Panc1 (cell line): ENCODE measurements at places on chromosomes 4 and X.
A peak's percentile ranks its signal among the peaks of the same experiment; 100 is the strongest.

DNA sequence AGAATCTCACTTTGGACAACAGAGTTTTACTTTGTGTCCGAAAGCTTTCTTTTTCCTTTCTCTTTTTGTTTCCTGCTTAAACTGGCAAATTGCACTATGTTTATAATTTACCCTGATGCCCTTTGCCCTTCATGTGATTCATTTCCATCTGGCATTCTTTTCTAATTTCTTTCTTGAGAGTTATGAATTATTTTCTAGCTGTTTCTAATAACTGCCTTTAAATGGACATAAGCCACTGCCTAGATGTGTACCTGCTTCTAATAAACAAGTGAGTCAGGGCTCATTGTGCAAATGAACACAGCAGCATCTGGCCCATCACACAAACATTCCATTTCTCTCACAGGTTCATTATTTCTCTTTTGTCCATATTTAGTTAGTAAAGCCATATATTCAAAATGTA is 242.3 kb upstream of the GPRIN3 start:
- DNase-seq, result no peak

- no peak for DNase-seq
Observed at GRCh38 chrX:104330966-104331365, 76.2 kb upstream of the ESX1 start.

DNA sequence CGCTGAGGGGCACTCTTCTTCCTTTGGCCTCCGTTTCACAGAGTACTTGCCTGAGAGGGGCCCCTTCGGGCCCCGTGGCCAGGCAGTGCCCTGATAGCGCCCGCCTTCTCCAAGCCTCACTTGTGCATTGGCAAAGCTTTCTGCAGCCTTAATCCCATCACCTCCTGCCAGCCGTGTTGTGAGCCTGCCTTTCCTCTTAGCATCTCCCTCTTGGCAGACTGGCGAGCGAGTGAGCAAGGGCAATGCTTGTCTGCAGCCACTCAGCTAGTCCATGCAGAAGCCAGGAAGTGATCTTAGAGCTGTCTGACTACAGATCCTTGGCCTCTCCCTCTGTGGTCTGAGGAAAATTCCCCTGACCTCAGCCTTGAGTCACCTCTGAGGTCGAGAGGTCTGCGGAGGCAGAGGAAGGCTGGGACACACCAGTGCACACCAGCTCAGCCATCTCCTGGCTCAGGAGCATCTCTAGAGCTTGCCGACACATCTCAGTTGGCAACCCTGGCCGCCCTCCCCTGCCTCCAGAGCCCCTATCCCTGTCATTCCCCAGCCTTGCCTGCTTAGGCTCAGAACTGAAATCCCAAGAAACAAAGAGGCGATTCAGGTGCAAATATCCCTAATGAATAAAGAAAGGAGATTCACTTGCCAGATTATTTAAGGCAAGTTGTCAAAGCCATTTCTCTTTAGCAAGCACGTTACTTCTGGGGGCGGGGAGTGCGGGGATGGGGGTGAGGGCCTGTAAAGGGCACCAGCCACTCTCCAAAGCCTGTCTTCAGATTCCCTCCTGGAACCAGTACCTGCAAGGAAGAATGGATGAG is 143.5 kb upstream of the MAMLD1 start:
- peak; percentile 70 for DNase-seq

DNA sequence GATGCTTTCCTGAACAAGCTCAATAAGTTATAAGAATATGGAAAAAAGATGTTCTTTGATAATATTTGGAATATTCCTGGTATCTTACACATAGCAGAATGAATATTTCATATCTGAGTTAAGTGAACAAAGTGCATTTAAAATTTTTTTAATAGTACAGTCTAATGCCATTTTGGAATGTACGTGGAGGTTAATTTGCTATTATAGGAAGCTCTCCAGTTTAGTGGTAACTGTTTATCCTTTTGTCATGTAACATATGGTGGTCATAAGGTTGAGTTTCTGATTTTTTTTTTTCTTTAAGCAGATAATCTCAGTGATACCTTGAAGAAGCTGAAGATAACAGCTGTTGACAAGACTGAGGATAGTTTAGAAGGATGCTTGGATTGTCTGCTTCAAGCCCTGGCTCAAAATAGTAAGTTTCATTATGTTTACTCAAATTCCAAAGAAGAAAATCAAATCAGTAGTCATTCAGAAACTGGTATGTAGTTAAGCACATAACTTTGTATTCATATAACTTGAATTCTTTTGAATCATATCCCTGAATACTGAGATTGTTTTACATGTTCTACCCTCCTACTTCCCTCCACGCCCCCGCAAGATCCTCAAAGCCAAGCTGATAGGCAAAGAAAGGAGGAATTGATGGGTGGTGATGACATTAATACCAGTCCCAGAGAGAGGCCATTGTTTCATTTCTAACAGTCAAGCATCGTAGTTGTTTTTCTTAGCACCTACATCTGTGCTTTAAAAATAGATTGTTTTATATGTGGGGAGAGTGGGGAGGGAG is 32.1 kb downstream of the RAP1GDS1 start:
- DNase-seq, result no peak

DNA sequence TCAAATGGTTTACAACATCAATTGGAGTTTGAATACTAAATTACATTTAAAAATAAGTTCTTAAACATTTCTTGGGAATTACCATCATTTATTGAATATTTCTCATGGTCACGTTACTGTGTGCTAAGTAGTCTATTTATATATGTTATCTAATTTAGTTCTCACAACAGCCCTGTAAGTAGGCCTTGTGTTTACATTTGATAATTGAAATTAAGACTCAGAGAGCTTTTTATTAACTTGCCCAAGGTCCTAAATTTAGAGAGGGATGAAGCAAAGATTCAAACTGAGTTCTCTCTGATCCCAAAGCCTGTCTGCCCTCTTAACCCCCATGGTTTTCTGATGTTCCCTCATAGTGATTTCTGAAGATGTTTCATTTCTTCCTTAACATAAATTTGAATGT is 103.7 kb downstream of the CEP135 start:
- DNase-seq, result no peak

DNA sequence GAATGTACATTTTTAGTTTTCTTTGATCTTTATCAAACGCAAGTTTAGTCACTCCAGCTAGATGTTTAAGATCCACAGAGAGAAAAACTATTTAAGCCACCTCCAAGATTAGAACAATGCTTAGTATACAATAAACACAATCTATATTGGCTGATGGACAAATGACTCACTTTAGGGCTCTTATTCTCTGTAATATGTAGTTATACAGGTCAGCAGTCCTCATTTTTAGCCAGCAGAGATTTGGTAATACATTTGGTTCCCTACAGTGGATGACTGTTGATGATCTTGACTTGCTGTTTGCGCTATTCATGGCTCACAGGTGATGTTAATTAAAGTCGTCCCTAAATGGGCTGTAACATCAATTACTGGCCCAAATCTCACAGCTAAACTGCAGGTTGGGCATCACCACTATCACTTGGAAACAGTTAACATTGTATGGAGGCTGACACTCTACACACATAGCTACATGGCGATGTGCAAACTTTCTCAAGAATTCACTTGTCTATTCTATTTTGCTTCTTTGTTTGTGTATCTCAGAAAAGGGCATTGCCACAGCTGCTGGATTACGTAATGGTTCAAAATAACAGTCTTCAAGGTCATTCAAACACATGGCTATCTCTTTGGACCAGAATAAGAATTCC is 11.8 kb upstream of the DTHD1 start:
- no peak for DNase-seq

DNA sequence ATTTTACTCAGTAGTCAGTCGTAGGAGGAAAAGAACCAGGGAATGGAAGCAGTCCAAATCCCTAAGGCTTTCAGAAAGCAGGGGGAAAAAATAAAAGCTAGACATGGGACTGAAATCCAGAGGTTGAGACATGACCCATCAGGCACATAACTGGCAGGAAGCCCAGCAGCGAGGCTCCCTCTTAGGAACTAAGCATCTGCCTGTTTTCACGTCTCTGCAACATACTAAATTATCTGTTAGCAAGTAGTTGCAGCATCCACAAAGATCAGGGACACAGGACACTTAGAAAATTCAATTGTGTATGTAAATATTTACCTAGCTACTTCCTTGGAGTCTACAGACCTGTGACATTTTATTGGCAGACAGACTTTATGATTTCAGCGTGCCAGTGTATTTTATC is 118.0 kb upstream of the EDNRA start:
- DNase-seq, result no peak

DNA sequence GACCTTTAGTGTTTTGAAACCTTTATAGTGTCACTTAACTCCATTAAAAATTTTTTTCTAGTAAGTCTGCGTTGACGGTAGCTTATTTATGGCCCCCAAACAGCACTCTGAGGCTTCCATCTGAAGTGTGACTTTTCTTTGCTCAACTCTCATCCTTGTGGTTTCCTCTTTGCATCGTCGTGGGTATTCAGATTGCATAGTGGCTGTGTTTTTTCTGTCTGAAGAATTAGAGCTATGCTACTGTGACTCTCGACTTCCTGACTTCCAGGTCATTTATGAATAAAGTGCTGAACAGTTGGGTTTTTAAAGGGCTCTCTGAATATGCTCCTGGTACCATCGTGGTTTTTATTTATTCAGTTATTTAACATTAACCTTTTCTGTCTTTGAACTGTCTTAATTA is 44.9 kb downstream of the JADE1 start:
- DNase-seq, result no peak

- no peak for DNase-seq
Observed at GRCh38 chr4:4884611-4885010, 25.1 kb downstream of the MSX1 start.

DNA sequence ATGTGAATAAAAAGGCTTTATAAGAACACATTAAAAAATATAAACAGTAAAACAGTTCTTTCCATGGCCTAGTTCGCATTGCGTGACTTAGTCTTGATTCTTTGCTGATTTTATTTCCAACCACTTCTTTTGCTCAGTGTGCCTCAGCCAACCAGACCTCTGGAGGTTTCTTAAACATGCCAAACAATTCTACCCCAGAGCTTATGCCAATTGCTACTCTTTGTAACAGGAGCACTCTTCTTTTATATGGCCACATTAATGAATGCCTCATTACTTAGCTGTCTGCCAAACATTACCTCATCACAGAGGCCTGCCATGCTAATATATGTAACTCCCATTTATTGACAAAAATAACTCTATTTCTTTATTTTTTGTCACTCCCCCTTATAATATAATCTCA is 202.3 kb downstream of the NDST4 start:
- no peak for DNase-seq

DNA sequence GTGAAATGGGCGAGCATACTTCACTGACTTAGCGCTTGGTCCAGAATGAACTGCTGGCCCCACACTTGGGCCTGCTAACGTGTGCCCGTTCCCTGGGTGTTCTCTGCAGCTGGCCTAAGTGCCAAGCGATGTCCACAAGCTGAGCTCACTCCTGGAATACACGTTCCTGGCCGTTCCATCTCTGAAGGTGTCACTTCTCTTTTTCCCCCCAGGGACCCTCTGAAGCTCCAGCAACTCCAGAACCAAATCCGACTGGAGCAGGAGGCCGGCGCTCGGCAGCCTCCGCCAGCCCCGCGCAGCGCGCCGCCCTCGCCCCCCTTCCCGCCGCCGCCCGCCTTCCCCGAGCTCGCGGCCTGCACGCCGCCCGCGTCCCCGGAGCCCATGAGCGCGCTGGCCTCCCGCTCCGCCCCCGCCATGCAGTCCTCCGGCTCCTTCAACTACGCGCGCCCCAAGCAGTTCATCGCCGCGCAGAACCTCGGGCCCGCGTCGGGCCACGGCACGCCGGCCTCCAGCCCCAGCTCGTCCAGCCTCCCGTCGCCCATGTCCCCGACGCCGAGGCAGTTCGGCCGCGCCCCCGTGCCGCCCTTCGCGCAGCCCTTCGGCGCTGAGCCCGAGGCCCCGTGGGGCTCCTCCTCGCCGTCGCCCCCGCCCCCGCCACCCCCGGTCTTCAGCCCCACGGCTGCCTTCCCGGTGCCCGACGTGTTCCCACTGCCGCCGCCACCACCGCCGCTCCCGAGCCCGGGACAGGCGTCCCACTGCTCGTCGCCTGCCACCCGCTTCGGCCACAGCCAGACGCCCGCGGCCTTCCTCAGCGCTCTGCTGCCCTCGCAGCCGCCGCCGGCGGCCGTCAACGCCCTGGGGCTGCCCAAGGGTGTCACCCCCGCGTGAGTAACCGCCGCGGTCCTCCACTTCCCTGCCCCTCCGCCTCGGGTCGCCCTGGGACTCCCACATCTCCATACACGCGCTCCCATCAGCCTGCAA is 132.3 kb downstream of the CBR4 start:
- DNase-seq, result no peak

DNA sequence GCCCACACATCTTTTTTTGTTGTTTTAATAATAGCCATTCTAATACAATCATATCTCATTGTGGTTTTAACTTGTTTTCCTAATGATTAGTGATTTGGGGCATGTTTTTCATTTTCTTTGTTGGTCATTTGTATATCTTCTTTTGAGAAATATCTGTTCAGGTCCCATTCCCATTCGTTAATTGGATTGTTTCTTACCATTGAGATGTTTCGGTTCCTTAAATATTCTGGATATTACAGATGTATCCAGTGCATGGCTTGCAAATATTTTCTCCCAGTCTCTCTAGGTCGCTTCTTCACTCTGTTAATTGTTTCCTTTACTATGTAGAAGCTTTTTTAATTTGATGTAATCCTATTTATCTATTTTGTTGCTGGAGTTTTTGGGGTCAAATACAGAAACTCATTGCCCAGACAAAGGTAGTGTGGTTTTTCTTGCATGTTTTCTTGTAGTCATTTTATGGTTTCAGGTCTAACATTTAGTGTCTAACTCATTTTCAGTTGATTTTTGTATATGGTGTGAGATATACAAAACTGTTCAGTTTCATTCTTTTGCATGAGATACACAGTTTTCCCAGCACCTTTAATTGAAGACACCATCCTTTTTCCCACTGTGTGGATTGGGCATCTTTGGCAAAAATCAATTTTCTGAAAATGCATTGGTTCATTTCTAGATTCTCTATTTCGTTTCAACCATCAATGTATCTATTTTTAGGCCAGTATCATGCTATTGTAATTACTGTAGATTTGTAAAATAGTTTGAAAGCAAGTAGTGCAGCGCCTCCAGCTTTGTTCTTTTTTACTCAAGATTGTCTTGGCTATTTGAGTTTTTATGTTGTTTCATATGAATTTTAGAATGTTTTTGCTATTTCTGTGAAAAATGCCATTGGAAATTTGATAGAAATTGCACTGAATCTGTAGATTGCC is 195.9 kb downstream of the SCFD2 start:
- no peak for DNase-seq

DNA sequence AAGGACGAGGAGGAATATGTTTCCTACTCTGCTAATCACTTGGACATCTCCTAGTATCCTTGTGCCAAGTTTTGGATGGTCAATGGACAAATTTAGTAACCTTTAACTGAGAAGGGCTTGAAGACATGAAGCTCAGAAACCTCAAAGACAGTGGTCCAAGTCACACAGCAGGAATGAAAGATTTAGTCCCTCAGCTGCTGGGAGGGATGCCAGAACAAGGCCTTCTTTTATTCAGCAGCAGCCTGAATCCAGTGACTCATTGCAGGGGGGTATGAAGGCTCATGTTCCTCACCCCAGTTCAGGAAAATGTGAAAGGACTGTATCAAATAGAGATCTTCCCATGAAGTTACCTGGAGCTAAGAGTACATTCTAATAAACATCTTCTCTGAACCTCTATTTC is 214.9 kb upstream of the UGT8 start:
- DNase-seq, result no peak

DNA sequence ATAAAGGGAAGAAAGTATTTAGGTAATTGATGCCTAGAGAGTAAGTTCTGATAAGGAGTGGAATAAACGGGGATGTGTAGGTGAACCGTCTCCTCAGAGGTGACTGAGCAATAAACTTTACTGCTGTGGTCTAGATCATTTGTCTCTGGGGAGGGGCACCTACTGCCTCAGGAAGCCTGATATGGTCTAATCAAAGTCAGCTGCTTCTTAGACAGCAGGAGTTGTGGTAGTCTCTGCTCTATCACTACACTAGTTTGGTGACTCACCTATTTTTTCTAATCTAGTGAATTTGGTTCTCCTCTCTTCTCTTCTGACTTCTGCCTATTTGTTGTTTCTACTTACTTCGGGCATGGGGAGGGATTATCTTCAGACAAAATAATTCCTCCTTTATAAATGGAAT is 95.1 kb upstream of the STIM2 start:
- no peak for DNase-seq
